ENCODE measurements at places on chromosomes 2 and 18.

GRCh38 chr2:226489775-226490541, 309.7 kb downstream of the IRS1 start:
- DNase-seq, result no peak

DNA sequence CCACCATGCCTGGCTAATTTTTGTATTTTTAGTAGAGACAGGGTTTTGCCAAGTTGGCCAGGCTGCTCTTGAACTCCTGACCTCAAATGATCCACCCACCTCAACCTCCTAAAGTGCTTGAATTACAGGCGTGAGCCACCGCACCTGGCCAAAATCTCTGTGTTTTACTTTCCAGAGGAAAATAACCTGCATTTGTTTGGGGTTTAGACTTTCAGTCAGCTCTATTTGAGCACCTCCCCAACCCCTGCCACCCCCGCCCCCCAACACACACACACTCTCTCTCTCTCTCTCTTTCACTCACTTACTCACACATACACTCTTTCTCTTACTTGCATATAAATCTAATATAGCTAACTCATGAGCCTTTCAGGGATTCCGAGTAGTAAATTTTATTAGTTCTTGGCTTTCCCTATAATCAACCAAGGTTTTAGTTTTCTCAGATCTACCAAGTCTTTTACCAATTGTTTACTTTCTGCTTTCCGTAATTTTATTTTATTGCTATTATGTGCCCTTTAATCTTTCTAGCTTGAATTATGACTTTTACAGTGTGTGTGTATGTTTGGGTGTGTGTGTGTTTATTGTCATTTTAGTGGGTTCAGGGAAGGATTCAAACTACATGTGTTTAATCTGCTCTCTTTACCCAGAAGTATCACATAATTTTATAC, 24.5 kb downstream of the MFSD6 start:
- DNase-seq, result no peak

DNA sequence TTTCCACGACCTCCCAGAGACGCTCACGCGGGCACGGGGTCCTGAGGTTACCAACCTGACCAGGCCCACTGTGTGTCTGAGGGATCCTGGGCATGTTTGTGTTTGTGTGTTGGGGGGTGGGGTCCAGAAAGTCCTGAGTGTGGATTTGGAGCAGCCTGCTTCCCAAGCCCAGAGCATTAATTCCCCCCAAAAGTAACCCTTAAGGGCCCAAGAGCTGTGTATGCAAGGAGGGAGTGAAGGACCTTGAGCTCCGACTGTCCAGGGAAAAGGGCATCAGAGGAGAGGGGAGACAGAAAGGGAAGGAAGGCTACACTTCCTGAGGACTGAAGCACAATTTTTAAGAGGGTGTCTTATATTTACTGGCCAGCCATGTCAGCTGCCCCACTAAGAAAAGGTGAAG, 5.2 kb upstream of the SIX3 start:
- no peak for DNase-seq

GRCh38 chr2:176582990-176583481, 313.8 kb downstream of the MTX2 start:
- DNase-seq, result no peak

DNA sequence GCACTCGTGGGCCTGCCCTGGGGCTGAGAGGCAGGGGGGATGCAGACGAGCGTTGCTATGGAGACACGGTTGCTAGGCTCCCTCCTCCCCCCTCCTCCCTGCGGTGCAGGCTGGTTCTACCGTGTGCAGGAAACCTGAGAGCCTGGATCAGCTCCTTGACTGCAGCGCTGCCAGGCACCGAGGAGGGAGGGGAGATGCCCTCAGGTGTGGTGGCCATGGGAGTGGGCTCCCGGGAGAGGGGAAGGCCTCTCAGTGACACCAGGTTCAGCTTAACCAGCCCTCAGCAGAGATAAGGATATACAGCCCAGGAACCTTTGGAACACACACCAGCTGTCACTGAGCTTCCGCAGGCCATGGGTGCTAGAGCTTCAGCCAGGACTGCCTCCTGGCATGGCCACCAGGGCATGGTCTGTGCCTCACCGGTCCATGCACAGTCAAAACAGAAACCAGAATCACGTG, 124.4 kb upstream of the PXDN start:
- no peak for DNase-seq

DNA sequence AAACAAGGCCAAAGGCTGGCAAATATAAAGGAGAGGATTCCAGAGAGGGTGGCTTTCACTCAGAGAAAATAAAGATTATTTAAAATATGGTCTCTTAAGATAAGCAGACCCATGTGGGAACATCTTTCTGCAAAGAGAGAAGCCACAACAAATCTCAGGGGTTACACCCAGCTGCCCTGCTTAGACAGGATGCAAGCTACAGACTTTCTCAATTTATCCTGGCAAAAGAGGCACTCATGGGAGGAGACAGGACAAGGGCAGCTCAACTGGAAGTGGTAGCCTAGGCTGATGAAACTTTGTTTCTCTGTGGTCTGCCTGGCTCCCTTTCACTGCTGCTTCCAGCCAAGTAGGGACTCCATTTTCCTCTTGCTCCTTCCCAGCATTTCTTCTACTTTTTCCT, 25.9 kb upstream of the SULT1C4 start:
- no peak for DNase-seq

GRCh38 chr2:229610333-229610732, 104.0 kb downstream of the DNER start:
- no peak for DNase-seq

GRCh38 chr2:161044095-161044865, 115.9 kb upstream of the TANK start:
- DNase-seq, result no peak
